Fibroblast of skin of left biceps (primary cell): ENCODE measurements at places on chromosomes 6 and 20.
A peak's percentile ranks its signal among the peaks of the same experiment; 100 is the strongest.

- DNase-seq = no peak
Observed at GRCh38 chr20:58260006-58260405, 31.6 kb upstream of the ANKRD60 start.

- no peak for DNase-seq
Observed at GRCh38 chr6:872570-873125, 179.7 kb upstream of the EXOC2 start.

DNA sequence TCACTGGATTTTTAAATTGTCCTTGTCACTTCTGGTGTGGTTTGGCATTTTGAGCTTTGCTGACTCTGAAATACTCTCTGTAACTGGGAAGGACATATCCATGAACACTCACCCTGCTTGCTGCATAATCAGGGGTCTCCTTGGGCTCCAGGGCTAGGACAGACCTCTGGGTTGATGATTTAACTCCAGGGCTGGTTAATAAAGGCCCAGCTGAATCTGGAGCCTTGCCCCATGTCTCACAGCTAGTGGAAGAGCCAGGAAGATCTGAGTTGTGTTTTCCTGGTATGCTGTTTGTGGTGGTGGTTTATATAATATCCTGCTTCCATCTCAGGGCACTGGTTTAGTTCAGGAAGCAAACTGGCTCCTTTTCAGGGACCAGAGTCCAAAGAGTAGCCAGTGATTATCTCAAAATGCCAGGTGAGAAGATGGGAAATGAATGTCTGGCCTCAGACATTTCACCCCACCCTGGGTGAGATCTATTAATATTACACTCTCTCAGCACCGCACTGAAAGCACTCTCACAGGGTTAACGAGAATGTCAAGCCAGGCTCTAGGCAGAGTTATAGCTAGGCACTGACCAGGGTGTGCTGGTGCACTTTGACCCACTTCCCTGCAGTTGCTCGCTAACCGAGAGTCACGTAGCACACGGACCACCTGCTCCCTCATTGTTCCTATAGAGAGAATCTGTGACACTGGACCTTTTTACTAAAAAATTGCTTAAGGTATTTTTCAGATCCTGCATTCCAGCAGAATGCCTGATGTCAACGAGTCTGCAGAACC is 90.1 kb upstream of the SLC22A16 start:
- no peak for DNase-seq

DNA sequence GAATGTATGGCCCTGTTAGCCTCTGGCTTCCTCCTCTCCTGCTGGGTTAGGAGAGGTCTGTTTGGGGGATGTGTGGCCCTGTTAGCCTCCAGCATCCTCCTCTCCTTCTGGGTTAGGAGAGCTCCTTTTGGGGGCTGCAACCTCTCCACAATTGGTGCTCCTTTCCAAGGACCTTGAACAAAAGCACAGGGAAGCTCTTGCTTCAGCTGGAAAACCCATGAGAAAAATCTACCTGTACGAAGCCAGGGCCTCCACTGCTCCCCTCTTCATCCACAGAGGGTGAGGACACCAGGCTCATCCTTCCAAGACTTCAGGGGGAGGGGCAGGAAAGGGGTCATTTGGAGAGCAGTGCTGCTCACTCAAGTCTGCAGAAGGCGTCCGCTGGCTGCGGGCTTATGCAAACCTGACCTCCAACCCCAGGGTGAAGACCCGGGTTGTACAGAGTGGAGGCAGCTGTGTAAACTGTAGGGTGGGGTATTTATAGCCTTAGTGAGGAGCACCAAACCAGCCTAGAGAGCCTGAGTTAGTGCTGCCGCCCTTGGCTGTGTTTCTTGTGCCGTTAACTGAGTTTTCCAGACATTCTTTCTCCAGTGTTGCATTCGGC is 62.1 kb downstream of the SLC24A3 start:
- no peak for DNase-seq

DNA sequence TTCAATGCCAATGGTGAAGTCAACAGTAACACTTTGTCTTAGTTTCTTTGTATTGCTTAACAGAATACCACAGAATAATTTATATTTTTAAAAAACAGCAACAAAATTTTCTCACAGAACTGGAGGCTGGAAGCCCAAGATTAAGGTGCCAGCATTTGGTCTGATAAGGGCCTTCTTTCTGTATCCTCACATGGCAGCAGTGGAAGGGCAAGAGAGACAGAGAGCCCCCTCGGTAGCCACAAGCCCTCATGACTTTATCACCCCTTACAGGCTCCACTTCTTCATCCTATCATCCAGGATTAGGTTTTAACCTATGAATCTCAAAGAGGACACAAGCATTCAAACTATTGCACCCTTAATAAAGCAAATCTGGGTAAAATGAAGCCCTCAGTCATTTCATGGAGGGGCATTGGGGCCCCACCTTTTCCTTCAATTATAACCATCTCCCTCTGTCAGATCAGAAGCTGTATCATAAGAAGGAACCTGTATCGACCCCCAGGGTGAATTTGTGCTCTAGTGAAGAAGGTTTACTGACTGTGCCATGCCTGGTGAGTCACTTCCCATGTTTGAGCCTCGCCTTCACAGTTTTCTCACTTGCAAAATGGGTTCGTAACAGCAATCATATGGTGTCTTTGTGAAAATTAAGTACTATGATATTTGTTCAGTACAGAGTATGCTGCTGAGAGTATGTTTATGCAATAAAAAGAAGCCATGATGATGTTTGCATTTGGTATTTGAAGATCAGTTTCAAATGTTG is 178.2 kb downstream of the LRFN2 start:
- no peak for DNase-seq

DNA sequence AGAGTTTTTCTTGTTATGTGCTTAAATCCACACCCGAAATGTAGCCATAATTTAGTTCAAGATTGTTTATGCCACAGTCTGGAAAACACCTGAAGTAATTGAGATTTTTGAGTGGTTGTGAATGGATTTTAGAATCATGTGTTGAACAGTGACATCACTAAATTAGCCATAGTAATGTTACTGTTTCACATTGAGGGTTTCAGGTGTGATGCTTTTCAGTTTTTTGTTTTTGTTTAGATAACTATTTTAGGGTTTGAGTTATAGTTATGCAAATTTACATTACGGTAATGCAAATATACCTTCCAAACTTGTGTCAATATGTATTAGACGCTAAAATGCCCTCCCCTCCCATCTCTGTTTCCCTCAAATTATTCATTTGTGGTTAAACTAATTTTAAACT is 22.9 kb downstream of the QKI start:
- DNase-seq = no peak

GRCh38 chr20:24703284-24703610 is 233.8 kb downstream of the SYNDIG1 start:
- no peak for DNase-seq

DNA sequence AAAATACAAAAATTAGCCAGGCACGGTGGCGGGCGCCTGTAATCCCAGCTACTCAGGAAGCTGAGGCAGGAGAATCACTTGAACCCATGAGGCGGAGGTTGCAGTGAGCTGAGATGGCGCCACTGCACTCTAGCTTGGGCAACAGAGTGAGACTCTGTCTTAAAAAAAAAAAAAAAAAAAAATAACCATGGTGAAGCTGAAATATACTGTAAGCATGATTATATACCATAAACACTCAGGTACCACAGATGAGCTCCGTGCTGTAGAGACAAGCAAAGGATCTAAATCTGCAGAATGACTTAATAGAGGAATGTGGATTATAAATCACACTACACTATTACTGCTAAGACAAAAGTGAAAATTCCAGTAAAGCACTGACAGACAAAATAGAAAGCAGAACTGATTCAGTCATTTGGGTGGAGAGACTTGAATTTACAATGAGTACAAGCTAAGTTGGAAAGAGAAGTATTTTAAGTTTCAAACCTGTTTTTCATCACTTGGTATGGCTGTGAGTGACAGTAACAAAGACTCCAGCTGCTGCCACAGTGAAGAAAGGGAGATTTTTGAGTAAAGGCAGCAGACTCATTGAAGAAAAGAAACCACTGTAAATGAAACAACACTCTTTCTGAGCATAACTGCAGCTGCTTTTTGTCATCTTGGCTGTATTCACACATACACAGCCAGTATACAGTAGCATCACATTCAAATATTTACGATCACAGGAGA is 322.1 kb downstream of the RNGTT start:
- DNase-seq = peak; percentile 10

DNA sequence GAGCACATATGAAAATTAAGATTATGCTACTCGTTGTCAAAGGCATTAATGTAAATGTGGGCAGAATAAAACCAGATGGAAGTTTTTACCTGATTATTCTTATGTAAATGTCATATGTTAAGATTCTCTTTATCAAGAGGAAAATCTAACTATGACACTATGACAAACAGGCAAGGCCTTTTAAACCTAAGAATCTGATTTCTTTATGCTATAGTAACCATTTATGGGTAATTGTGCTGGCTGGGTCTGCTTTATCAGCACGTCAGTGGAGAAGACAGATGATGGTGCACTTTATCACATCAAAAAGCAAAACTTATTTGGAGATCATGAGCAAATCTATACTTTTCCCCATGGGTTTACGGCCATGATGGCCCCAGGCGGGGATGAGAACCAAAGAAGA is 412.0 kb upstream of the NOX3 start:
- DNase-seq = no peak

GRCh38 chr6:34053721-34054120 is 92.2 kb downstream of the GRM4 start:
- DNase-seq = no peak

- no peak for DNase-seq
Observed at GRCh38 chr20:24615353-24615752, 145.9 kb downstream of the SYNDIG1 start.

DNA sequence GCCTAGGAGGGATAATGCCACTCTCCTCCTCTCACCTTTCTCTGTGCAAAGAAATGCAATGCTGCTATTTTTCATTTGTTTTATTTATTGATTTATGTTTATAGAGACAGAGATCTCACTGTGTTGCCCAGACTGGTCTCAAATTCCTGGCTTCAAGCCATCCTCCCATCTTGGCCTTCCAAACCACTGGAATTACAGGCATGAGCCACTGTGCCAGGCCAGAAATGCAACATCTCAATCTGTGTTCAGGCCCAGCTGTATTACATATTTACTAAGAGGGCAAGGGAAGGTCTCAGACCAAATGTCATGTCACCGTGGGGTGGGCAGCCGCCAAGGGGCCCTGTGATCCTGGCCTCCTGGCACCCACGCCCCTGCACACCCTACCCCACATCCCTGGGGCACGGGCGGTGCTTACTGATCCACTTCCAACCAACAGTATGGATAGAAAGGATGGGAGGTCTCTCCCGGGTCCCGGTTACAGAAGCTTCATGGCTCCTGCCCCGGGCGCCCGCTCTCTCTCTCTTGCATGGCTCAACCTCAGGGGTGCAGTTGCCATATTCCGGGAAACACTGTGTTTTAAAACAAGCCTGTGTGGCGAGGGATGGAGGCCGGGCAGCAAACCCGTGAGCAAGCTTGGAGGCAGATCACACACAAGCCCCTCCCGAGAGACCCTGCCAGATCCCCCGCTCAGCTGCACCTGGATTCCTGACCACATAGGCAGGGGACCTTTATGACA is 111.8 kb downstream of the AGPAT4 start:
- peak; percentile 26 for DNase-seq

DNA sequence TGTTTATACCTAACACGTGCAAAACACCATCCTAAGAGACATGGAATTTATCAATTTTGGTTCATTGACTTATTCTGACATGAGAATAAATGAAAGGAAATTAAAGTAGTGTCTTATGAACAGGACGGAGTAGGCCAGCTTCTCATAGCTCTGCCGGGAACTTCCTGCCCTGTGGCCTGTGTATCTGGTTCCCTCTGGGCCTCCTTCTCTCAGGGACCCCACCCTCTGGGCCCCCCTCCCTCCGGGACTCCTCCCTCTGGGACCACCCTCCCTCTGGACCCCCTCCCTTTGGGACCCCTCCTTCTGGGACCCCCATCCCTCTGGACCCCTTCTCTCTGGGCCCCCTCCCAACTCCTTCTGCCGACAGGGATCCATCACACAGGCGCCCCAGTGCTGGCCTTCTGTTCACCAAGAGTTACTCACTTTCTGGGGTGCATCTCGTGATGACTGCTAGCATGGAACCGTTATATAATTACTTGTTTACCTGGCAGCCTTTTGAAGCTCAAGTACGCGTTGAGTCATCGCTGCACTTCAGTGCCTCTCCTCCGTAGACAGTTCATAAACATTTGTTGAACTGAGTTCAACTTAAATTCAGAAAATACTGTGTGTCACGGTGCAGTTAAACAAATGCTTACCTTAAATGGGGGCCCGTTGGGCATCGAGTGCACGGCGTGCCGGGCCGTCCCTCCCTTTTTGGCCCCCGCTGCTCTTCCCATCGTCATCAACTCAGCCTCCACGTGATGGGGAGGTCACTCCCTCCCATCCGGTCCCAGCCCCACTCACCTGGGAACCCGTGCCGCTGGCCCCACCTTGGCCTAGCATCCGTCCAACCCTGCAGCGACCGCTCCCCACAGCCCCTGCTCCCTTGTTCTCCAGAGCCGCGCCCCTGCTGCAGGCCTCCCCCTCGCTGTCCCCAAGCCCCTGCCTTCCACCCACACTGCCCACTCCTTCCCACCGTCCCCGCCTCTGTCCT is 8.1 kb downstream of the CCR6 start:
- no peak for DNase-seq

- DNase-seq = no peak
Observed at GRCh38 chr6:149783551-149783950, 34.0 kb downstream of the PCMT1 start.

- DNase-seq = no peak
Observed at GRCh38 chr6:84415517-84415916, 188.1 kb upstream of the CEP162 start.

- no peak for DNase-seq
Observed at GRCh38 chr6:109998159-109998785, 20.2 kb downstream of the GPR6 start.

- peak; percentile 26 for DNase-seq
Observed at GRCh38 chr6:169269180-169270076, 15.8 kb upstream of the THBS2 start.

DNA sequence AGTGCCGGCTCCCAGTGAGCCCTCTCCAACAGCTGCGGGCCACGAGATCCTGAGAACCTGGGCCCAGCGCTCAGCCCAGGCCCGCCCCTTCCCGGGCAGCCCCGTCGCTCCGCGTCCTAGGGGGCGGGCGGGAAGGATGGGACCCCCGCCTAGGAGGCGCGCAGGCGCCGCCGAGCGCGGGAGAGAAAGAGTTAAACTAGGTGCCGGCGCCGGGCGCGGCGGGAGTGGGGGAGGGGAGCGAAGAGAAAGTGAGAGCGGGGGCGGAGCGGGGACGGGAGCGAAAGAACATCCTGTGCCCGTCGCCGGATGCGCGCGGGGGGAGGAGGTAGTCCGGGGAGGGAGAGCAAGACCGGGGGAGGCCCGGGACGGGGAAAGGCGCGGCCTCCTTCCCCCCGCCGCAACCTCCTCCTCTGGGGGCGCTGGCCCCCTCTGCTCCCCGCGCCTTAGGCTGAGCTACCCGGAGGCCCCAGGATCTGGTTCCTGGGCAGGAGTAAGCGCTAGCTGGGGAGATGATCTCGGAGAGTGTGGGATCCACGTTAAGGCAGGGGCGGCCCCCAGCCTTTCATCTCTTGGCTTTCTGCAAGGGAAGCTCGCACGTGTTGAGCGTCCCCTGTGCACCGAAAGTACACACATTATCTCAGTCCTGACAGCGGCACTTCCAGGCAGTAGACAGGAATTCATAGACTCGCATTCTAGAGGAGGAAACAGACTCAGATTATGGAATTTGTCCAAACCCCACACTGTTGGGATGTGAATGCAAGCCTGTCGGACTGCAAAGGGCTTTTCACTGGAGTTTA is 4.9 kb upstream of the ARMC12 start:
- DNase-seq = peak; percentile 81
